ENCODE measurements at places on chromosomes 4 and X.

DNA sequence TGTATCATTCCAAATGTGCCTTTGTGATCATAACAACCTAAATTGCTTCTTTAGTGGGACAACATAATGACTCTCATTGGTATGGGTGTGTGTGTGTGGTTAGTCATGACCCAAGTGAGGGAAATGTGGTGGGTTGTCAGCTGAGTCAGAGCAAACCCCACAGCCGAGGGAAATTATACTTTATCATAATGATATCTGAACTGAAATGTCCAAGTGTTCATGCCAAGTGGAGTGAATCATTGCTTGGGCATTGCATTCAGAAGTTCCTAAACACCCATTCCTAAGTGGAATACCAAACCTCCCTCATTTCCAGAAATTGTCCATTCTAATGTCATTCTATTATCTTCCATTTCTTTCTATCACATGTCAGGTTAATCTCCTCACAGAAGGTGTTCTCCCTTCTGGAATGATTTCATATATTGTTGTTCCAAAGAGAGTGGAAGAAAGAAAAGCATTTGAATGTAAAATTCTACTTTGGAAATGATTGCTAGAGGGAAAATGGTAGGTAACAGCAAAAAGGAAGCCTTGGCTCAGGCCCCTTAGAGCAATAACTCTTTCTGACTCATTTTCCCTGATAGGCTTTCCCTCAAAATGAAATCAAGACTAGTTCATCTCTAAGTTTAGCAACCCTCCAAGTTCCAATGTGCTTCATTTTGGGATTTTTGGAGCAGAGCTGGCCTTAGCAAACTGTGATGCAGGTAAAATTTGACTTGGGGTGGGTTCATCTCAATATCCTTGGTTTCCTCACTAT lies 230.7 kb upstream of the KCNIP4 start:
- DNase-seq: no peak

- DNase-seq: no peak
Observed at GRCh38 chr4:185717377-185717741, 94.6 kb downstream of the SORBS2 start.

- no peak for DNase-seq
Observed at GRCh38 chrX:31706466-31706865, 634.6 kb upstream of the FTHL17 start.

DNA sequence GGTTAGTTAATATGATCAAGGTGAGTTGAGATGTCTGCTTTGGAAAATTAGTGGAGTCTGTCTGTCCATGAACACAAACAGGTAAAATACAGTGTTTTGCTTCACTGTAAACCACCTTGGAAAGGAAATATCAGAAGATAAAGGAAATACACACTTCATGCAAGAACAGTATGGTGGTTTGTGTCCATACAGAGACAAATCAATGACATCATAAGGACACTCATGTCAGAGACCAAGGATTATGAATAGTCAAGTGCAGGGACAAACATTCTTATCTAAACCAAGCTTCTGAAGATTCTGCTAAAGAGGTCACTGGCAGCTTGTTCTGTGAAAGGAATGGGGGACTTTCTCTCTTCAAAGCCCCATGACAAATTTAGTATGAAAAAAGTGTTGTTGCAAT lies 322.9 kb upstream of the F9 start:
- DNase-seq: no peak

- DNase-seq: no peak
Observed at GRCh38 chrX:40117715-40118285, 20.0 kb upstream of the BCOR start.

DNA sequence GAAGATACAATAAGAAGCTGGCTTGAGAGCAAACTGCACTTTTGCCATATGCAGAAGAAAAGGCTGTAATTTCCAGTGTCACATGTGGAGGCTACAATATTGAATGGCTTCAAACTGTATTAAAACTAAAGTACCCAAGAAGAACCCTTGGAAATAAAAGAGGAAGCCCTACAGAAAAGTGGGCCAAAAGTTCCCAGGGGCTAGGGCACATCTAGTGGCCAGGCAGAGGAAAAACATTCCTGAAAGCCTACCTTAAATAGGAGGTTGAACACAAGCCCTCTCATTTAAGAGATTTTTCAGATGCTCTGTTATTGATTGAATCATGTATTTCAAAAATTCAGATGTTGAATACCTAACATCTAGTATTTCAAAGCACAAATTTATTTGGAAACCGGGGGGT lies 40.6 kb upstream of the PRDX4 start:
- DNase-seq: no peak

- DNase-seq: no peak
Observed at GRCh38 chrX:44898411-44899221, 25.6 kb downstream of the KDM6A start.

- DNase-seq: no peak
Observed at GRCh38 chrX:11949291-11949690, 189.0 kb upstream of the FRMPD4 start.

- DNase-seq: no peak
Observed at GRCh38 chr4:53912766-53913497, 151.5 kb downstream of the CHIC2 start.

DNA sequence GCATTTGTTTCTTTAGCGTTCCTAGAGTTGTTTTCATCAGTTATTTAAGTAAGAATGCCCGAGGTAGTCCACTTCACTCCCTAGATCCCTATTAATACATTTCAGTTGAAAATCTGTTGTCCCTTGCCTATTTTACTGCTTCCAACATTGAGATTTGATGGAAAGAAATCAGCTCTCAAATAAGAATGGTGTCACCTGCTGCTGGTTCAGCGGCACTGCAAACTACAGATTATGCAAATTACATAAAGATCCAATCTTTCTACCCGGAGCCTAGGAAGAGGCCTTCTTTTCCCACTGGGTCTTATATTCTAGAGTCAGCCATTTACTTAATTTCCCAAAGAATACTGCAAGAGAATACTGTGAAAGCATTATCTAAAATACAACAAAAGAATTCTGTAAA lies 597.6 kb upstream of the MAGEB2 start:
- no peak for DNase-seq

- no peak for DNase-seq
Observed at GRCh38 chr4:94759767-94760211, 2.0 kb downstream of the BMPR1B start.

- DNase-seq: no peak
Observed at GRCh38 chr4:33831442-33832066, 2412.8 kb downstream of the ARAP2 start.

GRCh38 chrX:21798677-21799219 lies 40.7 kb upstream of the MBTPS2 start:
- DNase-seq: no peak

- DNase-seq: no peak
Observed at GRCh38 chr4:61511716-61512488, 311.8 kb downstream of the ADGRL3 start.

DNA sequence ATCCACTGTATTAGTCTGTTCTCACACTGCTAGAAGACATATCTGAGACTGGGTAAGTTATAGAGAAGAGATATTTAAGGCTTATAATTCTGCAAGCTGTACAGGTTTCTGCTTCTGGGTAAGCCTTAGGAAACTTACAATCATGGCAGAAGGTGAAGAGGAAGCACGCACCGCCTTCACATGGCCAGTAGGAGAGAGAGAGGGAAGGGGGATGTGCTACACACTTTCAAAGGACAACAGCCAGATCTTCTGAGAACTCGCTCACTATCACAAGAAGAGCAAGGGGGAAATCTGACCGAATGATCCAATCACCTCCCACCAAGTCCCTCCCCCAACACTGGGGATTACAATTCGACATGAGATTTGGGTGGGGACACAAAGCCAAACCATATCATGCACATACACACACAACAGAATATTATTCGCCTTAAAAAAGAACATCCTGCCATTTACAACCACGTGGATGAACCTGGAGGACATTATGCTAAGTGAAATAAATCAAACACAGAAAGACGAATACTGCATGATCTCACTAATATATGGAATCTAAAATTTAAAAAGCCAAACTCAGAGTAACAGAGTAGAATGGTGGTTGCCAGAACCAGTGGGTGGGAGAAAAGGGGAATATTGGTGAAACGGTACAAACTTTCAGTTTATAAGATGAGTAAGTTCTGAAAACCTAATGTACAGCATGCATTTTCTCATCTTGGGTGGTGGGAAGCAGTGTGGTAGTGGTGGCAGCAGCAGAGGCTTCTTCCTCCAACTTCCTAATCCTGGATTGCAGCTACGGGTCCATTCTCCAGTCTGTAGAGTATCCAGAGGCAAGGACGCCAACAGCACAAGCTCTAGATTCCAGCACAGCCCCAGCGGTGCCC lies 12.8 kb downstream of the FRYL start:
- DNase-seq: no peak

DNA sequence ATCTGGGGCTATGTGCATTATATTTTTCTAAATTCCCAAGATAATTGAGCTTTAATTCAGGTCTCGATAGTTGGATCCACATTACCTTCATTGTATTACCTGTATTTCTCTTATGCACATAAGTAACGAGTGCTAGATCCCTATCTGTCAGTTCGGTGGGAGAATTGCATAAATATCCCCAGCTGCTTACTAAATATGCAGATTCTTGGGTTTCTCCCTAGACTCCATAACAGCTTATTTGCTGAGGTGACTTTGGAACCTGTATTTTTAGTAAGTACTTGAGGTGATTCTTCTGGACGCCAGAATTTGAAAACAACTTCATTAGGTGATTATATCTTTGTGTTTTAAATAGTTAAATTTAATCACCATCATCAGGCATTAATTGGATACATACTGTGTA lies 15.0 kb downstream of the UGT8 start:
- DNase-seq: no peak

DNA sequence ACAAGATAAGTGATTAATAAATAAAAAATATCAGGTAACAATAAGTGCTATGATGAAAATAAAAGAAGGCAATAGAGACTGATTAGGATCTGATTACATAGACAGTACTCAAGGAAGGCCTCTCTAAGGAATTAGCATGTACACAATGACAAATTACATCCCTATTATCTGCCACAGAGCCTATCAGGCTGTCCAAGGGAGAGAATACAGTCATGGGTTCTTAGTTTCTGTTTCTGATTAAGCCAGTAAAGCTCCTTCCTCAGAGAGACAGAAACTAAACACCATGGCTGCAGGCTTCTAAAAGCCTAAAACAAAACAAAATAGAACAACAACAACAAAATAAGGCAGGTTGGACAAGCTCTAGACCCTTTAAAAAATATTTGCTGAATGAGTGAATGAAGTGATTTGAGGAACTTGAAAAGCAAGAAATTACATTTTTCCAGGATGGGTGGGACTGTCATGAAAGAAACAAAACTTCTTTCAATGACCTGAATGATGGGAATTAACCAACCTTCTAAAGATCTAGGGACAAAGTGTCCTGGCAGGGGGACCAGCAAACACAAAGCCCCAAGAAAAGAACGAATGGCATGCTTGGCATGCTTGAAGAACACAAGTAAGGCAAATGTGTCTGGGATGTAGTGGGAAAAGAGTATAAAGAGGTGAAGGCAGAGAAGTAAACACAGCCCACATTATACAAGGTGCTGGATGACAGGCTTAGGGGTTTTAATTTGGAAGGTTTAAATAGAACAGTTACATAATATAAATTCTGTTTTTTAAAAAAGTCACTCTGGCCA lies 44.1 kb downstream of the NAA11 start:
- DNase-seq: no peak

GRCh38 chr4:107120661-107121060 lies 84.5 kb upstream of the DKK2 start:
- DNase-seq: no peak

DNA sequence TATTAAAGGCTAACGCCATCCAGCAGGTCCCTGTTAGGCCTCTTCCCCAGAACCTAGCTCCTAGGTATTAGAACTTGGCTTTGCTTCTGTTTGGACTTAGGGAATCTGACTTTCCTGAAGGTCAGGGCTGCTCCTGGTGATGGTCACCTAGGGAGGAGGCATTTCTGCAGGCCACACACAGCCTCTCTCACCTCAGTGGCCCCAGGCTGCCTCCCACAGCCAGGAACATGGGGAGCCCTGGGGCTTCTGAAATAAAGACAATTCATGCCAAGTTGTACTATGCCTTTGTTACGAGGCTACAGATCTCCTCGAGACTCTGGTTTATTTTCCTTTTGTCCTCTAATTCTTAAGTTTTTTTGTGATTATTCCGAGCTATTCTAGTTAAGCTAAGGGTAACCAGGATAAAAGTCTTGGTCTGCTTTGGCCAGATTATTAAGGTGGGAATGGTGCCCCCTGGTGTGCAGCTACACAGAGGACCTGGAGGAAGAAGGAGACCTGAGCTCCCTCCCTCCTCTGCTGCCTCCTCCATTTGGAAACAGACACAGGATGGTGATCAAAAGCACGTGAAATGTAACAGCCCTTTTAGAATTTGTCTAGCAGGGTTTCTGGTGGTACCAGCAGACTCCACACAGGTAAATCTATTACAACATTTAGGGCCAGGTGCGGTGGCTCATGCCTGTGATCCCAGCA lies 131.0 kb downstream of the DCLK2 start:
- DNase-seq: no peak

DNA sequence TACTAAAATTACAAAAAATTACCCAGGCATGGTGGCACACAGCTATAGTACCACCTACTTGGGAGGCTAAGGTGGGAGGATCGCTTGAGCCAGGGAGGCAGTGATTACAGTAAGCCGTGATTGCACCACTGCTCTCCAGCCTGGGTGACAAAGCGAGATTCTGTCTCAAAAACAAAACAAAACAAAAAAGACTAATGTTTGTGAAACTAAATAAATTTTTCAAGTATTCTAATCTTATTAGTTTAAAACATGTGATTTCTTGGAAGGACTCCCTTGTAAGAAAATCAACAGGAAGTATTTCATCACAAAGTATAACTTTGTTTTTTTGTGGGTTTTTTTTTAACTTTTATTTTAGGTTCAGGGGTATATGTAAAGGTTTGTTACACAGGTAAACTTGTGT lies 89.6 kb downstream of the EGF start:
- no peak for DNase-seq

DNA sequence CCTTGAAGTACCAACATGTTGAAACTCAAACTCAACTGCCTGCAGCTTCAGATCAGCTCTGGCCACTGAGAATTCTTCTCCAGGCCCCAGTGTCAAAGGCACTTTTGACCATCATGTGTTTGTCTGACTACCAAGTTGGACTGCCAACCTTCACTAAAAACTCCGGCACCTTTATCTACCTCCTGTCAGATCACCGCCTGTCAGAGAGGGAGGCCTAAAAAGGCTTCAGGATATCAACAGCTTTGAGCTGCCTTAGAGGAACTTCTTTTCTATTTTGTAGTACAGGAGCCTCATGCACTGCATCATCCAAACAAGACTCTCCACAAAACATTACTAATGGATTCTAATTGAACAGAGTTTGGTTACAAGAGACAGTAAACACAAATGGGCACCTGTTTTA lies 2.8 kb downstream of the ACSL1 start:
- DNase-seq: no peak

DNA sequence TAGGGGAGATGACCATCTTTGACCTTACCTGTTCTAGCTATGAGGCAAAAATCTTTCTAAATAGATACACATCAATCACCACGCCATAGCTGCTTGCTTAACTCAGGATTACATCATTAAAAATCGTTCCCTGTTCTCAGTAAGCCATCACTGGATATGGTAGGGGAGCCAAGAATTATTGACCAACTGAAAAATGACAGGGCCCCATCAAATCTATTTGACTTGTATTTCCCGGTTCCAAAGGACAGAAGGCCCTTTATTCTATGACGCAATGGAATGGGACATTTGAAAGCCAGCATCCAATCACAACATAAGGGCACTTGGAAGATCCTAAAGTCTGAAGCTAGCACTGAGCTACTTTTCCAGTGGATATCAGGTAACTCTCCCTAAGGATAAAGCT lies 75.6 kb upstream of the NOCT start:
- no peak for DNase-seq
